Fibroblast of villous mesenchyme (primary cell): ENCODE measurements at places on chromosomes 5 and 9. TPM values are rescaled to one million over a fixed set of nuclear protein-coding genes. Genes with fewer than 3 reads are reported as not detected.
A peak's percentile ranks its signal among the peaks of the same experiment; 100 is the strongest.

Gene SGCD
- 13.8 and 15.1 TPM in 2 replicates for total RNA-seq

Gene BARHL1
- not detected in 2 replicates for total RNA-seq

Gene HAPLN1
- total RNA-seq, result 0.43 and 3.9 TPM in 2 replicates

Gene C5orf46
- 0.43 and 4.8 TPM in 2 replicates for total RNA-seq

Gene BNC2
- 33.7 and 41.6 TPM in 2 replicates for total RNA-seq

Gene HEMGN
- total RNA-seq, result not detected in 2 replicates

DNA sequence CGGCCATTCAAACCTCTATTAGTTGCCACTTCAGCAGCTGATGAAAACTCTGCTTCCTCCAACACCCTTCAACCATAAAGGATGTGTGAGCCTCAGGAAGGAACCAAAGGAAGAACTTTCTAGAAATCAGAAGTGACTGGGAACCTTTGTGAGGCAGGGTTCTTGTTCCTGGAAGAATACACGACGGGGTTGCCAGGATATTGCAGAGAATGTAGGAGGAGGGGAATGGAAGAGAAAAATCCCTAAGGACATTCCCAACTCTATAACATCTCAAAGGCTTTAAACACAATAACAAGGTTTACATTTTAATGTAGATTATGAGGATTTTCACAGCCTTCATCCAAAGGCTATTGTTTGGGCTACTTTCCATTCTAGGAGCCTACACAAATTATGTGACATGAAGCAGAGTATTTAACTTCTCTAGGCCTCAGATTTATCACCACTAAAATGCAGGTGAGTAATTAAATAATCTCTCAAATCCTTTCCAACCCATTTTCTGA is 147.7 kb downstream of the GLIS3 start:
- DNase-seq, result no peak

DNA sequence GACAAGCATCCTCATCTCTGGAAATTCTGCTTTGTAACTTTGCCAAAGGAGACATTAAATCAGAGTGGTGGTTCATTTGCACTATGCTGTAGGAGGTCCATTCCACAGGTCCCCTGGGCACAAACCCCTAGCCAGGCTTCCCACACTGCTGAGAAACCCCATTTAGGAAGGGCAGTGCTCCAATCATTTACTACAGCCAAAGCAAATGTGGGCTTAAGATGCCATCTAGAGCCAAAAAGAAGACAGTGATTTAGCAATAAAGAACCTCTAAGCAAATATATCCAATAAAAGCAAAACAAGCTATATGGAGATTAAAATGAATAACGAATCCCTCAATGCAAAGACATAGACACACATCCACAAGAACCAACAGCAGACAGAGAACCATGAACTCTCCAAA is 129.0 kb upstream of the ALDH1B1 start:
- peak; percentile 37 for DNase-seq
